ENCODE measurements at places on chromosomes 16 and 17.

DNA sequence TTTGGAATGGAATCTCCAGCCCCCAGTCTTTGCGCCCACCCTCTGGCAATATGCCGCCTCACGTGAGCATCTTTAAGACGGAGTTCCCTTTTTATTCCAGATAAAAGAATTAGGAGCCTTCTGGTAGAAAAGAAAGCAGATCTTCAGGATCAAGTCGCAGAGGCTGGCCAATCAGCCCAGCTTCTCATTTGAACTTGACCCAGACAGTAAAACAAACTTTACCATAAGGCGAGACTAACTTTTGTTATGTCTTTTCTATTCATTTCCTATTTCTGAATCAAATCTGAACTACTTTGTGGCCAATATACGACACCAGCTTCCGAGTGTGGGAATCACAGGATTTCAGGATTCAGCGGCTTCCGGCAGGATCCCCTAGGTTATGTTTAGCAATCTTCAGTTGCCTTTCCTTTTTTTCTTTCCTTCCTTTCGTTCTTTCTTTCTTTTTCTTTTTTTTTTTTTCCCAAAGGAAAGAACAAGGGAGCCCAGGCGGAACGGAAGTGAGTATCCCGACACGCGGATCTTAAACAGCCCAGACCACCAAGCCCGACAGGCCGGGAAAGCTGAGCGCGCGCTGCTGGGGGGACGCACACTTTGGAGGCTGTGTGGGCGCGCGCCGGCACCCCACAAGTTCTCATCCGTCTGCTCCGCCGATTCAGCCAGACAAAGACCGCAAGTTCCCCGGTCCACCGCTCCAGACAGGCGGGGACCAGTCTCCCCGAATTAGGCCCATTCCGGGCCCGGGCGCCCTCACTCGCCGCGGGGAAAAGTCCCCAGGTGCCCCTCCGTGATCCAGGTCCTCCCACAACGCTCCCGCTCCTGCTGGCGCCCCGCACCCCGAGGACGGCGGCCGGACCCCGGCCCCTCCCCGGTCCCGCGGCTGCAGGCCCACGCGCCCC is 633 bp downstream of the TBC1D16 start:
- DNase-seq: no peak

- DNase-seq: no peak
Measured at GRCh38 chr16:1606774-1607173, 5.1 kb downstream of the IFT140 start.

GRCh38 chr17:77145612-77146245 is 5.0 kb downstream of the SEC14L1 start:
- no peak for DNase-seq

- no peak for DNase-seq
Measured at GRCh38 chr16:52742052-52742451, 195.1 kb upstream of the TOX3 start.

GRCh38 chr17:60156746-60157145 is 7.0 kb downstream of the CA4 start:
- DNase-seq: no peak

- no peak for DNase-seq
Measured at GRCh38 chr17:7852919-7853690, 1.8 kb upstream of the TMEM88 start.

DNA sequence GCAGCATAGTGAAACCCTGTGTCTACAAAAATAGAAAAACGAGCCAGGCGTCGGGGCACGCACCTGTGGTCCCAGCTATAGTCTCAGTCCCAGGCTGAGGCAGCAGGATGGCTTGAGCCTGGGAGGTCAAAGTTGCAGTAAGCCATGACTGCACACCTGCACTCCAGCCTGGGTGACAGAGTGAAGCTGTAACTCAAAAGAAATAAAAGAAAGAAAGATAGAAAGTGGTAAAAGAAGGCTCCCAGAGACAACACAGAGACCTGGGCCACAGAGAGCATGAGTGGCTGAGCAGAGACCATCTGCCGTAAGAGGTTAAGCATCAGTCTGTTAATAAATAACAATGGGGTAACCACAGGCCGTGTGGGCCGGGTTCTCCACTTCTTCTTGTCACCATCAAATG is 15.3 kb upstream of the HEXD start:
- DNase-seq: no peak

- DNase-seq: no peak
Measured at GRCh38 chr16:90040152-90041023, 21.1 kb upstream of the DBNDD1 start.

GRCh38 chr17:48503747-48504146 is 27.1 kb downstream of the HOXB1 start:
- DNase-seq: no peak

DNA sequence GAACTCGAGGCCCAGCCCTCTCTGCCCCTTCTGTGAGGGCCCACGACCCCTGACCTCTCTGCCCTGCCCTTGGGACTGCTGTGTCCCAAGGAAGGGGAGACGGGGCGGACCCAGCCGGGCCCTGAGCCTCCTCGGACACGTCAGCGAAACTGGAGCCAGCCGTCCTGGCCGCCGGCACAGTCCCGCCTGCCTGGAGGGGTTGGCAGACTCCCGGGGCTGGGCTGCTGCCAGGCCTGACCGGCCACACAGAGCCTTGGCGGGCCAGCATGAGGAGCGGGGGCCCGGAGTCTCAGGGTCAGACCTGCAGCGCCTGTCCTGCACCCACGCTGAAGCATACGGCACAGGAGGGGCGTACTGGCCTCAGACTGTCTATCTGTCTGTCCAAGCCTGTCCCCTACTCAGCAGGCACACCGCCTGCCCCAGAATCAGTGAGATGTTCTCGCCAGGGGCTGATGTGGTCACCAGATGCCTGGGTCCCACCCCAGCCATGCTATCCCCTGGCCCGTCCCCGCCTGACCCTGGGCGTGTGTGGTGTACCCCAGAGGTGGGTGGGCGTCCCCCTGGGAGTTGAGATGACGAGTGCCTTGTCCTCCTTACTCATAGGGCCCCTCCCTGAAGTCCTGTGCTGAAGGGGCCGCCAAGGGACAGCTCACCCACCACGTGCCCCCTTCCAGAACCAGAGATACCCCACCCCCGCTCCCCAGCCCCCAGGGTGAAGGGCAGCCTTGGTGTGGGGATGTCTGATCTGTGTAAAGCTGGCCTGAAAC is 4.7 kb downstream of the VASN start:
- DNase-seq: no peak

DNA sequence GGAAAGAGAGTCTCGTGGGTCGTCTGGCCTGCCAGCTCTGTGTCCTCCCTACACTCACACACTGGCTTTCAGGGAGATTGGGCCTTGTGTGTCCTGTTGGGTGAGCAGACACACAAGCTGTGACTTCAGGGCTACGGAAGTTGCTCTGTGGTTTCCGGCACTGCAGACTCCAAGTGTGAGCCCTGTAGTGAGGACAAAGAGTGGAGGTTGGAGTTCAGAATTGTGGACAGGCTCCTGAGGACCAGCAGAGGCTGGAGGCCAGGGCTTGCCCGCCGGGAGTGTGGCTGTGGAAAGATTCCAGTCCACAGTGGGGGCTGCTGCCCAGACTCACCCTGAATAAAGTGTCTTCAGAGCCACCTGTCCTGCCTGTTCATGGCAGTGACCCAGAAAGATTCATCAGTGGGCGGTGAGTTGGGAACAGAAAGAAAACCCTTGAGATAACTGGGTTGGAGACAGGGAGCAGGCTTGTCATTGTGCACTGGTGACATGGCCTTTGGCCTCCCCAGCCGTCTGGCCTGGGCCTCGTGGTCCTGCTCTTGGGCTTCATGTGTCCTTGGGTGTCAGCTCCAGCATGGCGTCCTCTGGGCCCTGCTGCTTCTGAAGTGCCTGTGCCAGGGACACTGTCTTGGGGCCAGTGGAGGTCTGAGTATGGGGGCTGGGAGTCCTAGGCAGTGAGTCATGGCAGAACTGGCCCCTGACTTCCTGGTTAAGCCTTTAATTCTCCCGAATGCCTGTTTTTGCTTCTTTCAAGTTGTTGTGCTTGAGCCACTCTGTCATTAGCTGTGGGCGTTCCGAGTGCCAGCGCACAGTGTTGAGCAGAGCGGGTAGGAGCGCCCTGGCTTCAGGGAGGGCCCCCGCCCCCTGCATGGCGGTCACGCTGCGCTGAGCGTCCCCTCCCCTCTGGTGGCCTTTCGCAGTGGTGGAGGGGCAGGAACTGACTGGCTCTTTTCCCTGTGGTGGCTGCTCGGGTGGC is 19.9 kb upstream of the ZNF750 start:
- no peak for DNase-seq

DNA sequence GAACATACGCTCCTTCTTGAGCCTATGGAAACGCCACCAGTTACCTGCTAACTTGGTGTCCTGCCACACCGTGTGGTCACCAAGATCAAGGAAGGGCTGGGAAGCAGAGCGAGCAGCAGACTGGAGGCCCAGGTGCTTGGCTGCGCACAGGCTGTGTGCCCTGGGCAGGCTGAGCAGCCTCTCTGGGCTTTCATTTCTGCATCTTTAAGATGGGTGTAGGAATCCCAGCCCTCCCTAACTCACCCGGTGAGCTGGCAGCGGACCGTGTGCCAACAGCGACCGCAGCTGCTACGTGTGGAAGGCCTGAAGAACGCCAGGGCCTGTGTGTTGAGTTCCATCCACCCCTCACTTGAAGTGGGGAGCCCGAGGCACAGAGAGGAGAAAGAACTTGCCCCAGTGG is 80.0 kb downstream of the IRF8 start:
- no peak for DNase-seq

- no peak for DNase-seq
Measured at GRCh38 chr17:78384479-78385175, 6.2 kb downstream of the PGS1 start.

GRCh38 chr16:12866981-12867551 is 34.3 kb upstream of the SHISA9 start:
- DNase-seq: no peak

DNA sequence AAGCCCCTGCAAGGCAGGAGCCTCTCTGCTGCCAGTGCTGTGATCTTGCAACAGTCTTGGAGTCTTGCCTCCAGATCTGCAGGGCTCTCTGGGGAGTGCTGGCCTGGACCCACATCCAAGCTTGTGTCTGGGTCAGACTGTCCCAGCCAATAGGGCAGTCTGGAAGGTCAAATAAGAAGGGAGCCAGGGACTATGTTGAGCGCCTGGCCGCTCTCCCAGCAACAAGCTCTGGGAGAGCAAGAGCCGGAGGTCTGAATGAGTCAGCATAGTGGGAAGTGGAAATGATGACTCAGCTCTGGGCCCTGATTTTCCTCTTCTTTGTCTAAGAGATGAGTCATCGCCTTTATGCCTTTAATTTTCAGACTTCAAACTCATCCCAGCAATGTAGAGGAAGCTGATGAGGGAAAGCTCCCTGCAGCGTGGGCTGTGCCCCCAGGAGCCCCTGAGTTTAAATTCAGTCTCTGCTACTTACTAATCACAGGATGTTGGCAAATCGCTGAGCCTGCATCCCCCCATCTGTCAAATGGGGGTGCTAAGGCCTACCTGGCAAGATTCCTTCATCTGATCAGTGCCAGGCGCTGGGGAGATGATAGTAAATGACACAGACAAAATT is 43.6 kb upstream of the HAPSTR1 start:
- peak; percentile 36 for DNase-seq

DNA sequence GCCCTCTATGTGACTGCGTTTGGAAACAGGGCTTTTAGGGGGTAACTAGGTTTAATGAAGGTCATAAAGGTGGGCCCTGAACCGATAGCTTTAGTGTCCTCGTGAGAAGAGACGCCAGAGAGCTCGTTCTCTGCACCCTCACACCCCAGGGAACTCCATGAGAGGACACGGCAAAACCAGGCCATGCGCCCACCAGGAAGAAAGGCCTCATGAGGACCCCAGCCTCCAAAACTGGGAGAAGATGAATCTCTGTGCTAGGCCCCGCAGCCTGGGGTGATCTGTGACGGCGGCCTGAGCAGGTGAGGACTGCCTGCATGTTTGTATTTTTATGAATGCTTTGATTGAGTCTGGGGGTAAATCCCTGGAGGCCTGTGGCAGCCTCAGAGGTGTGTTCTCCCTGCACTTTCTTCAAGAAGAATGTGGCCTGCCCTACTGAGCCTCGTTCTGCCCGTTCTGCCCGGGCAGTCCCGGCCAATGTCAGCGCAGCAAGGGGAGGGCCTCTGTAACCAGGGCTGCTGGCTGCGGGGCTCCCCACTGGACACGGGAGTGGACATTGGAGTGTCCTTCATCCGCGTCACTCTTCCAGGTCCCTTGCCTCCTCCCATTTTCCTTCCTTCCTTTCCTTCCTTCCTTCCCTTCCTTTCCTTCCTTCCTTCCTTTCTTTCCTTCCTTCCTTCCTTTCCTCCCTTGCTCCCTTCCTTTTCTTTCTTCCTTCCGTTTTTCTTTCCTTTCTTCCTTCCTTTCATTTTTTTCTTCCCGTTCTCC is 6.8 kb upstream of the RNF213 start:
- DNase-seq: no peak

- no peak for DNase-seq
Measured at GRCh38 chr17:6476810-6477179, 32.5 kb downstream of the PIMREG start.

GRCh38 chr16:27281243-27281642 is 12.7 kb upstream of the NSMCE1 start:
- DNase-seq: no peak

- DNase-seq: no peak
Measured at GRCh38 chr17:76000016-76000754, 470 bp upstream of the CDK3 start.

Measured in NCI-H2171 (cell line).